Fibroblast of skin of back (primary cell): ENCODE measurements at places on chromosomes 7 and 10.

- no peak for DNase-seq
Observed at GRCh38 chr7:126361183-126361582, 891.6 kb downstream of the GRM8 start.

- peak; percentile 54 for DNase-seq
Observed at GRCh38 chr10:101569622-101570427, 18.2 kb downstream of the POLL start.

DNA sequence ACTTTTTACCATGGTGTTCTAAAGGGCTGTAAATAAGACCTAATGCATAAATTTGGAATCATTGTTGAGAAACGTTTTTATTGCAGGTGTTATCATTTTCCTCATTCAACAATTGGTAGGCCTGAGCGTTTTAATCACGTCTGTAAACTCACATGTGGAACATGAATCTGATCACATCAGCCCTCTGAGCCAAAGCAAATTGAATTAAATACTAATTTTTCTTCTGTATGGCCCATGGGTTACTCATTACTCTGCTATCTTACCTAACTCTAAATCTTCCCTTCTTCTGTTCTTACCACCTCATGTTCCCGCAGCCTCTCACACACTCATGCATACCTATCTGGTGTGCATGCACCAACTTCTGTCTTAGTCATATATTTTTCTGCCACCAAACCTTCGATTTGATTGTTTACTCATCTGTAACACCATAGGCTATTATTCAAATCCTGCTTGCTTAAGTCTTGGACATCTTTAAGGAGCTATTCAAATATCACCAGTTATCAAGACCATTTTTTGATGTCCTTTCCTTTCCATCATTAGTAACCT, 82.3 kb downstream of the NXPH1 start:
- DNase-seq: no peak

GRCh38 chr10:102593074-102593803, 51.0 kb upstream of the TRIM8 start:
- DNase-seq: peak; percentile 52

DNA sequence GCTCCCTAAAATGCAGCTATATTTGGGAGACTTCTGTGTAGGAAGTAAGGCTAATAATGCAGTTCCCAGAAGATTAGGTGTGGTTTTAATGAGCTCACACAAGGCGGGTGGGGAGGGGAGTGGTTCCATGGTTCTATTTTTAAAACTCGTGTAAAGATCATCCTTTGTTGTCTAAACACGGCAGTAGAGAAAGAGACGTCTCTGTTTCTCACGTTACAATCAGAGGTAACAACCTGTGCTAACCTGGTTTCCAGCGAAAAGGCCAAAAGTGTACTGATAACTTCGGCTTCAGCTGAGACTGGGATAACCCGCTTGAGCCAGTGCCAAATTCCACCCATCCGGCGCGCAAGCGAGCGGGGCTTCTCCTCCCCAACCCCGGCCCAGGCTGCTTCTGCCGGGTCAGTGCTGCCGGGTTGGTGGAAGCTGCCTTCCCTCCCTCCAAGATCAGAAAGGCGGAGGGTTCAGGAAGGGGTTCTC, 2.5 kb upstream of the MAP3K8 start:
- peak; percentile 67 for DNase-seq

GRCh38 chr7:128151635-128152034, 89.4 kb upstream of the LEP start:
- DNase-seq: no peak

GRCh38 chr7:150314639-150315239, 8.4 kb upstream of the LRRC61 start:
- no peak for DNase-seq

GRCh38 chr10:73186266-73186665, 18.3 kb downstream of the FAM149B1 start:
- DNase-seq: no peak

DNA sequence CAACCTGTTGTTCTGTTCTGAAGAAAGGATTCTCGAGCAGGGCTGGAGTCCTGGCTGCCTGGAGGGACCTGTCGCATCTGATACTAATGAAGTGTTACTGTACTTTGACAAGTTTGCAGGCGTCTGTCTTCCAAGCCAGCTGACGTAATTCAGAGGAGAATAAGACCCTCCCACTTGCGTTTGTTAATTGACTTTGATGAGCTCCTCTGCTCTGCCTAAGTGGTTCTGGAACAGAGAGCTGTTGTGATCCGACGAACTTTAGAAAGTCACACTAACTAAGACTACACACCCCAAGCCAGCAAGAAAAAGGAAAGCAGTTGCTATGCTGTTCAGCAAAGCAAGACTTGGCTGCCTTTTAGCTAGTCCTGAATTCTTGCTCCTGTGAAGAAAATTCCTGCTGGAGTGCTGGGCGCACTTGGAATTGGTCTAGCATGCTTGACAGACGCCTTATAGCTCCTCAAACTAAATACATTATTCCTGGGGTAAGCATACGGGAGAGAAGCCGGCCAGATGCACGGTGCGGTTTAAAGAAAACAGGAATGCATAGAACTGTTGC, 200.3 kb downstream of the CACNB2 start:
- peak; percentile 19 for DNase-seq

- DNase-seq: no peak
Observed at GRCh38 chr10:107103174-107104025, 61.1 kb downstream of the SORCS1 start.

GRCh38 chr7:114533131-114533530, 118.5 kb downstream of the FOXP2 start:
- no peak for DNase-seq

GRCh38 chr10:122165484-122166276, 105.4 kb upstream of the BTBD16 start:
- DNase-seq: no peak

GRCh38 chr7:45920502-45921380, at the start of gene IGFBP3:
TSS of gene IGFBP3 (minus strand) at chr7:45921272. CDS start at chr7:45921140, 132 bp downstream.
- DNase-seq: peak; percentile 74

GRCh38 chr10:8054494-8055407, at the start of gene GATA3:
TSS of gene GATA3 (plus strand) at chr10:8054688. CDS start at chr10:8055656, 968 bp downstream.
- peak; percentile 42 for DNase-seq

DNA sequence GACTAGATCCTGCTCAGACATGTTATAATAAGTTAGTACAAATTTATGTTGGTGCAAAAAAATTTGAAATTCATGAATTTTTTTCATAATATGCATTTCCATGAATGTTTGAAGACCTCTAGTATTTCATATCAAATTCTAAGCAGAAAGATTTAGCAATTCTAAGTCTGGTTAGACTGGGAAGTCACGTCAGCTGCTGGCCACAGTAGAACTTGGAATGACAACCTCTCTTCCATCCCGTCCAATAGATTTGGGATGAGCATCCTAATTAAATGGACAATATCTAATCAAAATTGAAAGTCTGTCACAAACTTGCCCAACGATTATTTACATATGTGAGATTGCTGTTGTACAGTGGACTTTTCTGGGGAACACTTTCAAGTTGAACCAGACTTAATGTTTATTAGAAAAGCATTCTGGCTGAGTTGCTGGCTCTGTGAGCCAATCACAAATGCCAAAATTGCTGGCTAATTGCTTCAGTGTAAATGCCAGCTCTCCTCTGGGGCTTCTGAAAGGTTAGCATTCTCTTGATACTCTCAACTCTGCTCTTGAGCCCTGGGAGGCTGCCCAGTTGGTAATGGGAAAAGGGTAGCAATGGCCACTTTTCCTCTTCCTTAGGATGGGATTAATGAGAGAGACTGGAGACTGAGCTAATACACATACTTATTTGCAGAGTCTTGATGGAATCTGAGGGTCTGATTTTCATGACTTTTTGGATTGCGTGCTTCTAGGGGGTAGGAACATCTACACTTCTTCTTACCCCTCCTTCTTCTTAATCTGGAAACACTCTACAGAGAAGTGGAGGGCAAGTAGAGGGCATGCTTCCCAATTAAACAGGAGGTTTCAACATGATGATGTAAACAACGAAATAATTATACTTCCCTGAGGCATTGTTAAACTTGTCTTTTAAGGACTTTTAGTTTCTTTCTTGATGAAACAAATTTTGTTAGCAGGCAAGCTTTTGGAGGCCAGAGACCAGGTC, 253.5 kb downstream of the BAMBI start:
- no peak for DNase-seq

- DNase-seq: no peak
Observed at GRCh38 chr10:14665865-14666857, 108.5 kb downstream of the FAM107B start.

GRCh38 chr10:241451-241850, 106.2 kb downstream of the ZMYND11 start:
- no peak for DNase-seq

- no peak for DNase-seq
Observed at GRCh38 chr7:25384788-25385505, 156.7 kb upstream of the NPVF start.

DNA sequence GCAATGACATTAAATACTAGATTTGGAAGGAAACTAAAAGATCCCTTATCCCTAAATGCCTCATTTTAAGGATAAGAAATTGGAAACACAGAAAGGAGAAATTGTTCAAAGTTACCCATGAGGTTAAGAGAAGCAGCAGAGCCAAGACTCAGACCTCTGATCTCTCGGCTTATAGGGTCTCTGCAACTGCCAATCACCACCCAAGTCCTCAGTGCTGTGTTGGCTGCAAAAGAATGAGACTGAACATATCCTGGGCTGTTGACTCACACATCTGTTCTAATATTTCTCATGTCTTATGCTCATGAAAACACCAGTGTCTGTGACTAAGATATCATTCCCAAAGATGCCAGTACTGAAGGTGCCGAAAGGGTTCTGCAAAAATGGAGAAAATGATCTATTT, 153.3 kb downstream of the XPNPEP1 start:
- peak; percentile 2 for DNase-seq

DNA sequence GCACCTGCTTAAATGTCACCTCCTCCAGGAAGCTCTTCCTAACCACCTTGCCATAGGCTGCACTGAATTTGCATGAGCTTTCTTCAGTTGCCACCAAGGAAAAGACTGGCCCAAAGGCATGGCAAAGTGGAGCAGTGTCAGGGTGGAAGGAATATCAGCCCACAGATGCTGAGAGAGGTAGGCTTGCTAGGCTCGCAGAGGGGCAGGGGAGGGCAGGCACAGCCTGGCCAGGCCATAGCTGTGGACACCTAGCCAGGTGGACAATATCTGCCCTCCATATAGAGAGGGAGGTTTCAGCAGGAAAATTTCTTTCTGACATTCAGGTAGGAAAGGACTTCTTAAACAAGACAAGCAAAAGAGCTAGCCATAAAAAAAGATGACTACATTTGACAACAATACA, 166.3 kb downstream of the GRID1 start:
- DNase-seq: no peak

DNA sequence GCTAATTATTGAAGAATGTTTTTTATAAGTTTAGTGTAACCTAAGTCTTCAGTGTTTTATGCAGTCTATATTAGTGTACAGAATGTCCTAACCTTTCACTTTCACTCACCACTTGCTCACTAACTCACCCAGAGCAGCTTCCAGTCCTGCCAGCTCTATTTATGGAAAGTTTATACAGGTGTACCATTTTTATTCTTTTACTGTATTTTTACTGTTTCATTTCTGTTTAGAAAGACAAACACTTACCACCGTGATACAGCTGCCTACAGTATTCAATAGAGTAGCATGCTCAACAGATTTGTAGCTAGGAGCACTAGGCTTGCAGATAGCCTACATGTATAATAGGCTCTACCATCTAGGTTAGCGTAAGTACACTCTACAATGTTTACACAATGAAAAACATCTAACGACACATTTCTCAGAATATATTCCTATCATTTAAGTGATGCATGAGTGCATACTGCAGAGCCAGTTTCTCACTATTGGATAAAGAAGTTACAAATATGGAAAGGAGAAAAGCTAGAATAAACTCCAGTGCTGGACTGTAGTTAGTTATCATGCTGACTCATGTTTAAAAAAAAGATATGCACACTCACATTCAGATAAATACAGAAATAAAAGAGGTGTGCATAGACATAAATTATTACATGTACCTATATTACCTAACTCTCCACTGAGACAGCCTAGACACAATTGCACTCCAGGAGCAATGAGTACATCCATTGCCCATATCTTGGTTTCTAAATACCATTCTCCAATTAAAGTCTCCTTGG, 30.4 kb downstream of the STEAP1B start:
- no peak for DNase-seq

GRCh38 chr7:157035302-157035701, 24.8 kb upstream of the MNX1 start:
- DNase-seq: no peak

DNA sequence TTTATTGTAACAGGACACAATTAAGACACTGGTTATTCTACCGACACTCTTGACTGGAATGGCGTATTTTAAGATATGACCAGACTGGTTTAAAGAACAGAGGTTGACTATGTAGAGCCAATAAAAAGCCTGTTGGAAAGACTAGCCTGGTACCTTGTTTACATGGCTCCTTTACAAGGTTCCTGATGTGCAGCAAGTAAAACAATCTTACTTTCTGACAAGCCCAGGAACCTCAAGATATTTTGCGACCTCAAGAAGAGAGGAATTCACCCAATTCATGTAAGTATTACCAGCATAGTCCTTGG, 14.1 kb downstream of the LARP4B start:
- no peak for DNase-seq

GRCh38 chr7:12731214-12731656, 43.8 kb downstream of the ARL4A start:
- no peak for DNase-seq

DNA sequence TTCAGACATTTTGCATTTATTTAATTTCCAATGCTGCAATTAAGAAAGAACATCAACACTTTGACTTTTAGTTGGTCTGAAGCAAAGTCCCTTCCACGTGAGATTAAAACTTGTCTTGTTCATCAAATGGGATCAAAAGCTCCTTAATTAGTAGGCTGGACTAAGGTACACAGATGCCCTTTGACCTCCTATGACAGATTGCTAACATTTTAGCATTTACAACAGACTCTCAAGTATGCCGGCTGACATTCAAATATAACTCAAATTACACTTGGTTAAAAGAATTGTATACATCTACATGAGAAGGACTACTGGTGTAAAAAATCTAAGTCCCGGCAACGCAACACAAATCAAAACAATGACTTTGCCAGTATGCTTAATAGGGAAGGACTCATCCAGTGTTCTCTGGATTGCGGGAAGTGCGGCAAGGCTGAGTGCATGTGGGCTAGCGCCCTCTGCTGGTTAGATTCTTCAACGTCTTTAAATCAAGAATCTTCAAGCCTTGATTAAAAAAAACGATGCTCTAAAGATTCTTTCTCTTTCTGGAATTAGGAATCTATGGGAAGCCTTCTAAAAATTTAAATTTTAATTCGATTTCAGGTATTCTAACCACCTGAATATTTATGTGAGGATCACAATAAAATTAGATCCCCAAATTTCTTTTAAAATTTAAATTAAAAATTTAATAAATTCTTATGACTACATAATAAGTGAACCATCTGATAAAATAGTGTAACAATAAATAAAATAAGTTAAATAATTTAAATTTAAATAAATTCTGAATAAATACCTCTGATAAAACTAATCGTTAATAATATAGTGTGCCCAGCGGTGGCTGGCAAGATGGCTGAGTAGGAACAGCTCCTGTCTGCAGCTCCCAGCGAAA, 444.7 kb downstream of the DGKB start:
- peak; percentile 65 for DNase-seq

DNA sequence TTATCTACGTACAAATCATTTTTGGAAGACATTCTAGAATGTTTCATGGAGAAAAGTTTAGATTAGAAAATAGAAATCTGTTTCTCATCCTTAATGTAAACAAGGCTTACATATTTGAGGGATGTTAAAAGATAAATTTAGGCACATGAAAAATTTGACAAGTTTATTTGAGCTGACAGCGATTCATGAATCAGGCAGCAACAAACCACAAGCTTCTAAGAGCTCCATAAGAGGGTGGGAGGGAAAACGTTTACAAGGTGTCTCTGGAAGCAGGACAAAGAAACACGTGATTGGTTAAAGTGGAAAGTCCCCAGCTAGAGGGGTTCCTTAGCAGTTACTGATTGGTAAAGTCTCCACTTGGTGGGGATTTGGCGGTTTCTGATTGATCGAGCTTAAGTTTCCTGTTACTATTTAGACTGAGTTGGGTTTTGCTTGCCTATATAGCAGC, 228.9 kb upstream of the PITRM1 start:
- DNase-seq: peak; percentile 90
